SW 1271 (cell line): ENCODE measurements at places on chromosomes 7 and 10.
A peak's percentile ranks its signal among the peaks of the same experiment; 100 is the strongest.

- DNase-seq: no peak
These were observed 57.2 kb upstream of the COMTD1 start for GRCh38 chr10:75292794-75293445.

DNA sequence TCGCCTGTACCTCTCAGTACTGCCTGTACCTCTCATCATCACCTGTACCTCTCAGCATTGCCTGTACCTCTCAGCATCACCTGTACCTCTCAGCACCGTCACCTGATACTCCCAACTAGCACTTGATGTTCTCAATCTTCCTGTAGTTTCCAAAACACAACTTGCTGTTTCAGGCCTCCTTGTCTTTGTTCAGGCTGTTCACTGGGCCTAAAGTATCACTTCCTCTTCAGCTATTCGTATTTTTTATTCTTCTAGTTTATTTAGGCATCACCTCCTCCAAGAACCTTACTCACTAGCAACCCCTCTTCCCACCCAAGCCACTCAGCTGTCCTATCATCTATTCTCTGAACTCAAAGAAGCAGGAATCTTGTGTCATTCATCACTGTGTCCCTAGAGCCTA, 24.1 kb downstream of the OR6B1 start:
- no peak for DNase-seq

GRCh38 chr7:23471106-23471859, 992 bp upstream of the IGF2BP3 start:
- DNase-seq: peak; percentile 90

- DNase-seq: no peak
These were observed 134.0 kb upstream of the NPS start for GRCh38 chr10:127415116-127415515.

- DNase-seq: peak; percentile 92
These were observed 10.9 kb downstream of the LIMK1 start for GRCh38 chr7:74094224-74095101.

GRCh38 chr7:100642534-100642907, 1.2 kb upstream of the TFR2 start:
- DNase-seq: no peak

GRCh38 chr7:118057404-118057803, 126.6 kb upstream of the LSM8 start:
- DNase-seq: no peak

GRCh38 chr10:57221674-57222073, 860.6 kb upstream of the ZWINT start:
- DNase-seq: no peak

DNA sequence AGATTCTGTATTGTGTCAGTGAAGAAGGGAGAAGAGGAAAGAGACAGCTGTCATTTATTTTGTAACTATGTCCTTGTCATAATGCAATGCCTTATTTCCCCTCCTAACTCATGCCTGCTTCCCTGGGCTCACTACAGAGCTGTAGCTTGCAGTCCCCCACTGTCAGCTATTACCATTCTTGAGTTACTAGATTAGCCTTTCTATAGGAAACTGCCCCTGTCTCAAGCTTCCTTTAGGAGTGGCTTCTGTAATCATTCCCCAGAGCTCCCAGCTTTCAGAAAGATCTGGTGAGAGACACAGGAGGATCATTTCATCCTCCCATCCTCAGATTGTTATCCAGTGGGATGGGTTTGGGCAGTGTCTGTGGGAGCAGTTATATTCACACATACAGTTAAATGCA, 32.4 kb upstream of the SMKR1 start:
- DNase-seq: no peak

DNA sequence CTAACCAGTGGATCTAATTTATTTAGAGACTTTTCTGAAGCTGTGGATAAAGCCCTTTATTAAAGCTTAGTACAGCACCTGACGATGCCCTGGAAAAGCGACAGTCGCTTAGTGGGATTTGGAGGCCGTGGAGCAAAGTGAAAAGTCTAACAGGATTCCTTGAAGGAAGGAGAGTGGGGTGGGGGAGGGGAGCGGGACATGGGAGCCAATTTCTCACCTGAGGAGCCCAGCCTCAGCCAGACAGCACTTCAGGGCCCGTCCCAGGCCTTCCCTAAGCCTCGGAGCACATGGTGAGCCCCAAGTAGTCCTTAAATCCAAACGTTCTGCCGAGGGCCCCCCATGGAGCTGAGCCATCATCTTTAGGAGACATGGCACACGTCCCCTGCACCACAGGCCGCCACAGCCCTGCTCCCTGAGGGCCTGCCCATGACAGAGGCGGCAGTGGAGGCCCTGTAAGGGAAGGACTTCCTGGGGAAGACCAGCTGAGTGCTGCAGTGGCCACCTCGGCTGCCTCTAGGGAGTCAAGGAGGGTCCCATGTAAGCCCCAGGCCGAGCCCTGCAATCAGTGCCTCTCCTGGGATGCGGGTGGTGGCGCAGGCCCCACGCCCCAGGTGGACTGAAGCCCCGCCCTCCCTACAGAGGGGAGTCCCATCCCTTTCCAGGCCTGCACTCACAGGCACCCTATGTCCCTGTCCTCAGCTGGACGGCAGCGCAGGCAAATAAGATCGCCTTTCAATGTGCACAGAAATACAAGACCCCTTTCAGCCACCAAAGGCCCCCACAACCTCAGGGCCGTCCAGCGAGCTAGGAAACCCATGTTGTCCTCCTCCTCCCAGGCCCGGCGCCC, 187.0 kb downstream of the MAD1L1 start:
- no peak for DNase-seq

DNA sequence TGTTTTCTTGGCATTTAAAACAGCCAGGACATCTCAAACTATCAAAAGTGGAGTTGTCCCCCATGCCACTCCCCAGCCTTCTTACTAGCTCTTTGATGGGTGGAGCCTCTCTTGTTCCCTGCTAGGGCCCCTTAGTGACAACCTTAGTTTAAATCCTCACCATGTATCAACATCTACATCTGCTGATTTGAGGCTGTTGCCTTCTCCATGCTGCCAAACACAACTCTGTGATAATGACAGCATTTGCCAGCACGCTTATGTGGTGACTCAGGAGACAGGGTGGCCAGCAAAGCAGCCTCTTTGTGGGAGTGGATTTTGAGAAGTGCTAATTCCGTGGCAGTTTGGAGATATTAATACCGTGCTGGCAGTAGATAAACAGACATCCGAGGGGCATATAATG, 145.4 kb downstream of the LRRC4 start:
- no peak for DNase-seq

DNA sequence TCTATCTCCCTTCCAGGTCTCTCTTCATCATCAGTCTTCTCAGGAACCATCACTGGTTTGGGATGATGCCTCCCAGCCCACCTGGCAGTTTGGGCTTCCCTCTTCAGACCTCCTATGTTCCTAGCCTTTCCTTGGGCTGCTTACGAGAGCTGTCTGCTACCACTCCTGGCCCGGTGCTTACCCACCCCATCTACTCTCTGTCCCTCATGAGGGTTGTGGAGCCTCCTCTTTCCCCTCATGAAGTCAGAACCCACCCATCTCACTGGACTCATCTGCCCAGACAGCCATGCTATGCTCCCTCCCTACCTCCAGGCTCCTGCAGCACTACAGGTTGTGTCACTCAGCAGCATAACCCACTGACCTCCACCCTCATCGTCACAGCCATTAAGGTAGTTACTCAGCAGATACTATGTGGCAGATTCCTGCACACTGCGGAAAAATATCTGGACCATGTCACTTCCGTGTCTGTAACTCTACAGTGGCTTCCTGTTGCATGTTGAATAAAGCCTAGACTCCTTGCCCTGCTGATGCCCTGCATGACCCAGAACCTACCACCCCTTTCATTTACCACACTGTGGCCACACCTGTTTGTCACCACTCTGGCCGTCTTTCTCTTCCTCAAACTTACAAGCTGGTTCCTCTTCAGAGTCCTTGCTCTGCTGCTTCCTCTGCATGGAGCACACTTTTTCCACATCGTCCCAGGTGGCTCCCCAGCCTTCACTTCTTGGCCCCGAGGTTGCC, 2.0 kb downstream of the DBNL start:
- no peak for DNase-seq

DNA sequence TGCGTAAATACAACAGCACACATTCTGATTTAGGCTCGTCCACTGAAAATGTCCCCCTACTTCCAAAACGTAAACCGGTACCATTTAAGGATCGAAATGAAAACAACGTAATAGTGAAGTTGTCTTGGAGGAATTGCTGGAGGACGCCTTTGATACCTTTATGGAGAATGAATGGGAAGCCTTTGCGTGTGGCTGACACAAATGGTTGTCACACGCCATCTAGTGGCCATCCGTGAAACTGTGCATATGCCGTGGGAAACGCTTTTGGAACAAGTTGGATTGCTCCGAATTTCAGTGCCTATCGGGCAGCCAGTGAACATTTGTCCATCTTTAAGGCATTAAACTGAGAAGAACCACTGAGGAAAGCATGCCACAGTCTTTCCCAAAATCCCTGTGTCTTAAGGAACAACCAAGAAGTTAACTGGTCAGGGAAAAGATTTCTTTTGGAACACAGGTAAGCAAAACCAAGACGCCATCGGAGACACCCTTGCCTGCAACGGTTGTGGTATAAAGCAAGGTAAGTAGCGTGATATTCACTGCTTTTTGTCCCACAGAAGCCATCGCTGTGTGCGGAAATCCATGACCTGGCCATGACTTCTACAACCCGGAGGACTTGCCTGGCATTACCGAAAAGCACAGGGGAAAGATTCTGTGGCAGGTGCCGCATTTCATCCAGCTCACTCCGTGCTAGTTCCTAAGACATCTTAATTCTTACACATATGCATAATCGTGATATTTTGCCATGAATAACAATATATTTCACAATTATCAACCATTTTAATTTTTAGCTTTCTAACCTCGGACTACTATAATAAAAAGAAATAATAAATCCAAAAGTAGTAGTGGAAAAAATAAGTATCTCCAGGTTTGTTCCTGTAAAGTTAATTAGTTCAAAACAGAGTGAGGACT, 100.6 kb downstream of the FAM204A start:
- peak; percentile 51 for DNase-seq

DNA sequence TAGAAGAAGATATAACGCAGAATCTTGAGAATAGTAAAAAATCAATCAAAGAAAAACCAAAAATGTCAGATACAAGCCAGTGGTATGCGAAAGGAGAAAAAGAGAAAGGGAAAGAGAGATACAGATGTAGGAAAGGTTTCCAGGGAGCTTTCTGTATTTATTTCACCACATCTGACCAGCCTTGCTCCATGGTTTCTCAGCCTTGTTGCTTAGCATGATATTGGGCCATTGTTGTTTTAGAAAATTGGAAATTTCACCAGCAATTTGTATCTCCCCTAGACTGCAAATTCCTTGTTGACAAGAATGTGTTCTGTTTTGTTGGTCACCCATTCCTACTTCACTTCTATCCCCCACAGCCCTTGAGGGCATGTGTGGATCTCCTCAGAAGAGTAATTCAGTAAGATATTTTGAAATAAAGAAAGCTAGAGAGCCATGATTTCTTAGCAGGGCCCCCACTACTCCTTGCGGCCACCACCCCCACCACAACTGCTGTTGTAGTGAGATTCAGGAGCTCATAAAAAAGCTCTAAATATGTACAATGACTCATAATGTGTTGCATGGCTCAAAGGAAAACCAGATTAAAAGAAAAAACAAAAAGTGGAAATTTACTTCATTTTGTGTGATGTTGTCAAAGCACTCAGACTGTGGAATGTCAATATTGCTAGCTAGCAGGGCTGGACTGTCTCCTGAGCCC, 138.7 kb downstream of the CHRM2 start:
- no peak for DNase-seq

DNA sequence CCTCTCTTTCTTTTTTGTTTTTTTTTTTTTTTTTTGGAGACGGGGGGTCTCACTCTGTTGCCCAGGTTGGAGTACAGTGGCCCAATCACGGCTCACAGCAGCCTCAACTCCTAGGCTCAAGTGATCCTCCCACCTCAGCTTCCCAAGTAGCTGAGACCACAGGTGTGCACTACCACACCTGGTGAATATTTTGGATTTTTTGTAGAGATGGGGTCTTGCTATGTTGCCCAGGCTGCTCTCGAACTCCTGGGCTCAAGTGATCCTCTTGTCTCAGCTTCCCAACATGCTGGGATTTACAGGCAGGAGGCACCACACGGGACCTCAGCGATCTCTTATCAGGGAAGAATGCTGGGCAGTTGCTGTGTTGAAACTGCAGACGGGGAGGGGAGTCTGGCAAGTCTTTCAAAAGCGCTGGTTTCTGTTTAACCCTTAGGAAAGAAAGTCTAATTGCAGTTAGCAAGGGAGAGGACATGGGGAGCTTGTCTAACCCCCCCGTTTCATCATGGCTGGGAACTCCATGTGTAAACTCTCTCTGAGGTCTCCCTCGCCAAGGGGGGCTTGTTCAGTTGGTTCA, 39.6 kb upstream of the LMTK2 start:
- no peak for DNase-seq

DNA sequence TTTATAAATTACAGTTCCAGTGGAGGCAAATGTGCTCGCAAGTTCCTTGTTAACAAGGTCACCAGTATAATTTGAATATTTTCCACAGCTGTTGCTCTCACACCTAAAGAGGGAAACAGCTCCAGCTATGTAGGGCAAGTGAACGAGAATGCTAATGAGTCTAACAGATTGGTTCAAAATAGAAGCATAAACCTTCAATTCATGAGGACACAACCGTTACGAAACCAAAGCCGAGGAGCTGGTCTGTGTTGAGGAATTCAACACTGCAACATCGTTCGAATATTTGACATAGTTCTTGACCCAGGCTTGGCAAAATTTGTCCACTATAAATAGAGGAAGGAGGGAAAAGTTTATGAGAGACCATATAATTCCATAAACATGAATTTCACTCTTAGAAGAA, 161.3 kb downstream of the KLF6 start:
- DNase-seq: no peak

DNA sequence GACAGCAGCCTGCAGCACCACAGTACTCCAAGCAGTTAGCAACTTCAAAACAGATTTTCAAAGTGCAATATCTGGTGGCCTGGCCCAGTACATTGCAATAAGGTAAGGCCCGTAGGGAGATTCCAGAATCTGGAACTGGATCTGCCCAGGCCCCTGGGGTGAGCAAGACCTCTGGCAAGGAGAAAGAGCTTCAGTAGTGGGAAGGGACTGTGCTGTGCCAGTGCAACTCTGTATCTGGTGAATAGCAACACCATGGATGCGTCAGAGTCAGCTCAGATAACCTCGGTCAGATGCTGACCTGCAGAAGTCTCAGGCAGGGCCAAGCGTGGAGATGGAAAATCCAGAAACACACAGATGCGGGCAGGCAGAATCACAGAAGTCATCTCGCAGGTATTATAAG, 30.3 kb downstream of the ELMO1 start:
- no peak for DNase-seq

DNA sequence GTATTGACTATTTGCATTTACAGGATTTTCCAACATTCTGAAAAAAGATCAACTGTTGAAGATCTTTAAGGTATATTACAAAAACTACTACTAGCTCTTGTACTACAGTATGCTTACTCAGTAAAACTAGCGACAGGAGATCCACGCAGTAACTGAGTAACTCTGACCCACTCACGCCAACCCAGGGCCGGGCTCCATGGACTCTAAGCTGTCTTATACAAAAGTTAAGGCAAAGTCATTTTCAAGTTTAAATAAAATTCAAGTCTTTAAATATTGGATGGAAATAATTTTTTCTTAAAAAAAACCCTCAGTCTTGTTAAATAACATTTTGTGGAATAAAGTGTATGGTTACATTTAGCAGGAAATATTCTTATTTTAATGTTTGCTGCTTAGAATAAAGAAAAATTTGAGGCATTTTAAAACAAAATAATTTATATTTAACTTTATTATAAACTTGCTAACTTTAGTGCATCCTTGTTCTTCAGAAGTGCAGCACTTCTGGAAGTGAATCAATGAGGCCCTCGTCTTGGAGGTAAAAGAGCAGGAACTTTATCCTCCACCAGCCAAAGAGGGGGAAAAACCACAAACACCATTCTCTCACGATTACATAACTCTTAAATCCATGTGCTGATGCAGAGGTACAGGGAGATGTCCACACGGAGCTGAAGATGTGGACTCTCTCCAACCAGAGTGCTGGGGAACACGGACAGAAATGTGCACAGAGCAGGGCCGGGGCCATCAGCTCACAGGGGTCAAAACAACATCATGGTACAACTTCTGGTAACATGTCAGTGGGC, 119.9 kb downstream of the LARP4B start:
- DNase-seq: no peak
